PC-3 (cell line): ENCODE measurements at places on chromosomes 7 and 10. TPM values are rescaled to one million over a fixed set of nuclear protein-coding genes. Genes with fewer than 3 reads are reported as not detected.
A peak's percentile ranks its signal among the peaks of the same experiment; 100 is the strongest.

DNA sequence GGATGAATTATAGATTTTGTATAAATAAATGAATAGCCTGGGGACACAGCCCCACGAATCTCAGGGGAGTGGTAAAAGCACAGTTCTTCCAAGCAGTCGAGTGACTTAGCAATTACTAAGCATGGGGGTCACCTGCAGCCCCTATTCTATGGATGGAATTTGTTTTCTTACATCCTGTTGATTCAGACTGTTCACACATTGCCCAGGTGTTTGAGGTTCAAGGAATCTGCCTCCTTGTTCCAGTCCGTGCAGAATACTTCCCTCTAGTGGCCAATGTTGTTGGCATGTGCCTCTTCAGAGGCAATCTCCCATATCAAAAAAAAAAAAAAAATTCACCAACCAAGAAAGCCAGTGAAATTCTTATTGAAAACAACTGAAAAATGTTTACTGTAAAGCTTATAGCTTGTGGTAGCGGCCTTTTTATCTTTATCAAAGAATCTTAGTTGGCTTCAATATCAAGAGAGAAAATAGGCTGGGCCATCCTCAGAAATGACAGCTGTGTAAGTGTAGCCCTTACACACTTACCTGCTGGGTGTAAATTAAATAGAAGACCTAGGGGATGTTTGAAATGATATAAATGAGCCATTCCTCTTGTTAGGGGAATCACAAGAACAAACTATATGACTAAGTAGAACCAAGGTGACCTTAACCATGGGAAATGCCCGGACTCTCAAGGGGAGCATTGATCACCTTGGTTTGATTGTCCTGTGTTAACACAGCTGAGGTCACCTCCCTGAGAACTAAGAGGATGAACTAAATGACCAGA lies 7.8 kb downstream of the LIPM start:
- DNase-seq, result peak; percentile 79

GRCh38 chr10:71358277-71358676 lies 38.4 kb upstream of the CDH23 start:
- DNase-seq, result no peak

DNA sequence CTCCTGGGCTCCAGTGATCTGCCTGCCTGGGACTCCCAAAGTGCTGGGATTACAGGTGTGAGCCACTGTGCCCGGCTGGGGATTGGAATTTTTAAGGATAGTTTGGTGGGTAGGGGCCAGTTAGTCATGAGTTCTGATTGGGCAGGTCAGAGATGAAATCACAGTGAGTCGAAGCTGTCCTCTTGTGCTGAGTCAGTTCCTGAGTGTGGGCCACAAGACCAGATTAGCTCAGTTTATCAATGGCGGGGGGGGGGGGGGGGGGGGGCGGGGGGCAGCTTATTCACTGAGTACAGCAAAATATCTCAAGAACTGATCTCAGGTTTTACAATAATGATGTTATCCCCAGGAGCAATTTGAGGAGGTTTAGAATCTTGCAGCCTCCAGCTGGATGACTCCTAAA lies 11.6 kb upstream of the ERCC6 start:
- peak; percentile 99 for DNase-seq

The PILRA gene
- total RNA-seq, result 0.92 and 1.9 TPM in 2 replicates

The PRSS37 gene
- total RNA-seq, result not detected in 2 replicates
